Stimulated activated CD8-positive, alpha-beta memory T cell treated with anti-CD3 and anti-CD28 coated beads, Interleukin-4, amount 100 ng/mL, for 24 hours (primary cell): ENCODE measurements at places on chromosomes 12 and 14.

GRCh38 chr12:95114766-95115405, 41.5 kb upstream of the NR2C1 start:
- DNase-seq: no peak

- no peak for DNase-seq
Measured at GRCh38 chr14:72169521-72169920, 237.3 kb downstream of the RGS6 start.

DNA sequence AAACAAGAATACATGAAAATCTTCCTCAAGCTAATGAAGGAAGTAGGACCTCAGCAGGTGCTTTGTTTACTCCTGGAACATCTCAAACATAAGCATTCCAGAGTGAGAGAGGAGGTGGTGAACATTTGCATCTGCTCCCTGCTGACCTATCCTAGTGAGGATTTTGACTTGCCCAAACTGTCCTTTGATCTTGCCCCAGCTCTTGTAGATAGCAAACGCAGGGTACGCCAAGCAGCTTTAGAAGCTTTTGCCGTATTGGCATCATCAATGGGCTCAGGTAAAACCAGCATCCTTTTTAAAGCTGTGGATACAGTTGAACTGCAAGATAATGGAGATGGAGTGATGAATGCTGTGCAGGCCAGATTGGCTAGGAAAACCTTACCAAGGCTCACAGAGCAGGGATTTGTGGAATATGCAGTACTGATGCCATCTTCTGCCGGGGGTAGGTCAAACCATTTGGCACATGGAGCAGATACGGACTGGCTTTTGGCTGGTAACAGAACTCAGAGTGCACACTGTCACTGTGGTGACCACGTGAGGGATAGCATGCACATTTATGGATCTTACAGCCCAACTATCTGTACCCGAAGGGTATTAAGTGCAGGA, 1.9 kb downstream of the TOGARAM1 start:
- no peak for DNase-seq

- DNase-seq: no peak
Measured at GRCh38 chr12:82519510-82519909, 161.2 kb downstream of the METTL25 start.

DNA sequence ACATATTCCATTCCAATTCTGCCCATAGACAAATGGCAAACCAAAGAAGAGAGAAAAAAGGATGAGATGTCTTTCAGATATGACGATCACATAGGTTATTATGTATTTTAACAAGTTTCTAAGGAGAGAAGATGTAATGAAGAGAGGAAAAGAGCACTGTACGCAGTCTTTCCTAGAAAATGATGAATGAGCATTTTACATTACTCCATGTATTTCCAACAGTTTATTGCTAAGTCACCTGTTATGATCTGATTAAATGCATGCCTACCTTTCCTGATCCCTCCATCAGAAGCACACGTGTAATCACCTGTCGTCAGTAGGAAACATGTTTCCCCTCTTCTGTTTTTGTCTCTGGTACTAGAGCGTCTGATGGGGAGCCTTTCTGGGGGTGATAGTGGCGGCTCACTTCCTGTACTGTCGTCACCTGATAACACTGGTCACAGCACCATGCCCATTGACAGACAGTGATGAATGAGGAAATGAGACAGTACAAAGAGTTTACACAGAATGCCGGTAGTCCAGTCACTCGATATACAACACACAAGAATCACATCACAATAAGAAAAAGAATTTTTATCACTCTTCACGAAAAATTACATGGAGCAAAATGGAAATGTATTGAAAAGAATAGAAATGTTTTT, 161.6 kb downstream of the KCNC2 start:
- no peak for DNase-seq

GRCh38 chr14:24213866-24214662, 776 bp upstream of the CHMP4A start:
- no peak for DNase-seq

DNA sequence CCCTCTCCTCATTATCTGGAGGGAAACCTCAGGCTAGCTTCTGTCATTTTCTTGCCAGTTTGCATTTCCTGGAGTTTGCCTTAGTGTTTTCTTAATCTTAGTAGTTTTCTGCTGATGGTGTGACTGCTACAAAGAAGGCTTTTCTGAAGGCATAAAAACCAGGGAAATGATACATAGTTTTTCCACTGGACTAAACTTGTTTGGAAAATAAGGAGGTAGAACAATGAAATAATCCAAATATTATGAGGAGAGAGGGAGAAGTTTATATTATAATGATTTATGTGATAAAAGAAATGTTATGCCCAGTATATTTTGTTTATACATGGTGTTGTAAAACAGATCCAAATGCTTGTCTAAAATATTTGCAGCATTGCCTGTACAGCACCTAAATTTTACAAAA, 22.2 kb downstream of the DAAM1 start:
- DNase-seq: no peak

DNA sequence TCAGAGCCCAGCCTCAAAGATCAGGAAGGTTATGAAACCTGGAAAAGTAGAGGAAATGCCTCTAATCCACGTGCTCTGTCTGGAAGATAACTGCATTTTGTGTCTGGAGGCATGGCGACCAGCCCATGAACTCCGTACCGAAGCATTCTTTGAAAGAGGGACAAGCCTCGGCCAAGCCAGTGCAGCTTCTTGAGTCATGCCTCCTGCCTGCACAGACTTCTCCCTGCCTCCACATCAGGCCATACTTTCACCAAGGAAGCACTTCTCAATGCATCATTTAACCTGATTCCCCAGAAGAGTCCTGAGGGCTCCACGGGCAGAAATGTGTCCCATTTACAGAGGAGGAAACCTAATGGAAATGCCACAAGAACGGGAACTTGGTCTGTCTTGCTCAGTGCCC, 3.4 kb downstream of the ACTN1 start:
- DNase-seq: no peak

DNA sequence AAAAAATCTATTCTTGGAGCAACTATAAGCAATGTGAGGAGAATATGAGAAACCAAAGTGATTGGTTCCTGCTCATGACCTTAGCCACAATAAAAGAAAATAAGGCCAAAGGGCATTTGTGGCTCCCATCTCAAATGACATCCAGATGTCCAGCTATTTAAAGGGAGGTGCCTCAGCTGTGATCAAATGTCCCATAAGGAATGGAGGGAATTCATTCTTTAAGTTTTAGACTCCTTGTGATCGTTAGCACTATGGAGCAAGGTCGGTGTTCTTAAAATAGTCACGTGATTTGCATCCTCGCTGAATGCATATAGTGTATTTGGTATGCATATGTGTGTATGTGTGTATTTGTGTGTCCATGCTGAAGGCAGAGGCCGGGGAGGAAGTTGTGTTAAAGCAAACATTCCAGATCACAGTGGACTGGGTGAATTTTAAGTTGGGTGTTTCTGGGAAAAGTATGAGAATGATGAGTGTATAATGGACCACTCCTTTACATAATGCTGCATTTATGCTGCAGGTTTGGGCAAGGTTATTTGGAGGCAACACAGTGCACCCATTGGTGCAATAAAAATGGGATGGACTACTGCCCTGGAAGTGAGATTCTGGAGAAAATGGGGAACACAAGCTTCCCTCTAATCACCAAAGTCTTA, 5.6 kb upstream of the E2F7 start:
- DNase-seq: no peak

- no peak for DNase-seq
Measured at GRCh38 chr14:61268812-61269211, 12.3 kb downstream of the TMEM30B start.

DNA sequence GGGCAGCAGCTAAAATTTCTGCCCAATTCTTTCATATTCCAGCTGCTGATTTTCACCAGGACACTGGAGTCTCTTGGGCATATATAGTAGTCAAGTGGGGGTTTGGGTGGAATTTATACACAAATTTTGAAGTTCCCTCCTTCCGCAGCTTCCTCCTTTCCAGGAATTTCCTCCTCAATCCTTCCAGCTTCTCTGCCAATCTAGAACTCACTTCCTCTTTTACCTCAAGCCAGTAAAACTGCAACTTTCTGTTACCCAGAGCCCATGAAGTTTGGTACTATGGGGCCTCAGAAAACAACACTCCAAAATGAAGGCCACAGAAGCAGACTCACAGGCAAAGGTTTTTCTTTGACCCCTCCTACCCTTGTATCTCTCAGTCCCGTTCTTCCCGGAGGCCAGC, 51.7 kb upstream of the G2E3 start:
- no peak for DNase-seq

DNA sequence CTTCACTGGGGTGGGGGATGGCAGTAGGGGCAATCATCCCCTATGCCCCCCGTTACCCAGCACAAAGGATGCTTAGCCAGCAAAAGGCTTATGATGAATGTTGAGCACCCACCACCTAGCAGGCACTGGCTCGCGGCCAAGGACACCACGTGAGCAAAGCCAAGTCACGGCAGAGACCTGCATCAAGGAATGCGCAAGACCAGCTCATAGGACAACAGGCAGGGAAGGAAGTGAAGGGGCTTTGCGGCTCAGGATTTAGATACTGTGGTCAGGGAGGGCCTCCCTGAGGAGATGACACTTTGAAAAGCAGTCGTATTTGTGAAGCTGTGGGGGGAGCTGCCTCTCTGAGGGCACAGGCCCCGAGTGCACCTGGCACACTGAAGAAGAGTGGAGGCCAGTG, 32.8 kb downstream of the SH2B3 start:
- DNase-seq: peak; percentile 63

GRCh38 chr12:77998236-77998786, 167.6 kb downstream of the NAV3 start:
- DNase-seq: no peak

DNA sequence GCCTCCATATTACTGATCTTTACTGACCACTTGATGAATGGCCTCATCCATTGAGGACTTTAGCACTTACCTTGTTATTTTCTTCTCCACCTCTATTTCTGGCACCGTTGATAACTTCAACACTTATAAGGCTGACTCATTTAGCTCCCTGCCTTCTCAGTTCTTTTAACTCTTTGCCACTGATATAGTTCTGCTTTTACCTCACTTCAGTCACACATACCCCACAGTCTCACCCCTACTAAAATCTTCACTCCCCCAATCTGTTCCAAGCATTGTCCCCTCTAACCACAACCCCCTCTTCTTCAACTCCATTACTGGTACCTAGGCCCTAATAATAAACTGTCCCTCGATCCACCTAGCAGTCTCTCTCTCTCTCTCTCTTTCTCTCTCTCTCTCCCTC, 141.0 kb downstream of the PAH start:
- DNase-seq: no peak

DNA sequence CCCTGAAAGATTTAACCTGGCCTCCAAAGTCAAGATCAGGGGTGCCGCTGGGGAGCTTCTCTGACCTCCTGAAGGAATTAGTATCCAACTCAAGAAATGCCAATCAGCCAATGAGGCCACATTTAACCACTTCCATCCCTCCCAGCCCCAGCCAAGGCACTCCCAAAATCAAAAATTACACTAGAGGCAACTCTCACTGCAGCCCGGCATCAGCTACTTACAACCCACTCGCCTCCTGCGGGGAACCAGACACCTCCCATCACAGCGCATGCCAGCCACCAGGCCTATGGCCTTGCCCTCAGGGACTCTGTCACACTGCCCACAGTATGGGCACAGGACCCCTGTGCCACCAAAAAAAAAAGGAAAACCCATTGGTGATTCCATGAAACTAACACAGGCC, 62.3 kb upstream of the DDX11 start:
- no peak for DNase-seq

DNA sequence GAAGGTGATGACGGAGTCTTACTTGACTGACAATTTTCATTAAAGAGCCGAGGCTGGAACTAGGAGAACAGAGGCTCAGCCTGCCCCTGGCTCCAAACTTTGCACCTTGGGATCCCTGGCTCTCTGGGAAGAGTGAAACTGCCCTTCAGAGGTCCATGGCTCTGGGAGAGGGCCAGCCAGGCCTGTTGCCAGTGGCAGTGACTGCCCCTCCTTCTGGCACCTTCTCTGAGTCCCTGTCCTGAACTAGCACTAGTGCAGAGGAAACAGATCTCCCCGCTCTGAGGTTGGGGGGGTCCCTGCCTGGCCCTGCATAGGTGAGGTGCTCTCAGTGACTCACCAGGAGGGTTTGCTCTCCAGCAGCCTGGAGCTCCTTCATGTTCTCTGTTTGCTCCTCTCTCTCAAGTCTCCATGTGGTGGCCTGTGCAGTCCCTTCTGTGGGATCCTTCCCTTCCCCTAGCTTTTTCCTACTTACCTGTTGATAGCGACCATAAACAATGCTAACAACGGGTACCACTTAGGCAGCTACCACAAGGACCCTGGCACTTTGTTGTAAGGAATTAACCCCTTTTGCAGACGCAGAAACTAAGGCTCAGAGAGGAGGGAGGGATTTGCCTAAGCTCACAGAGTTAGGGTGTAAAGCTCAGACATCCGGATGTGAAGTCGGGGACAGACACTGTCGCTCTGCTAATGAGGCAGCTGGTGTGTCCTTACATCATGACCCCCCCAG, 22.4 kb downstream of the FAM222A start:
- no peak for DNase-seq

DNA sequence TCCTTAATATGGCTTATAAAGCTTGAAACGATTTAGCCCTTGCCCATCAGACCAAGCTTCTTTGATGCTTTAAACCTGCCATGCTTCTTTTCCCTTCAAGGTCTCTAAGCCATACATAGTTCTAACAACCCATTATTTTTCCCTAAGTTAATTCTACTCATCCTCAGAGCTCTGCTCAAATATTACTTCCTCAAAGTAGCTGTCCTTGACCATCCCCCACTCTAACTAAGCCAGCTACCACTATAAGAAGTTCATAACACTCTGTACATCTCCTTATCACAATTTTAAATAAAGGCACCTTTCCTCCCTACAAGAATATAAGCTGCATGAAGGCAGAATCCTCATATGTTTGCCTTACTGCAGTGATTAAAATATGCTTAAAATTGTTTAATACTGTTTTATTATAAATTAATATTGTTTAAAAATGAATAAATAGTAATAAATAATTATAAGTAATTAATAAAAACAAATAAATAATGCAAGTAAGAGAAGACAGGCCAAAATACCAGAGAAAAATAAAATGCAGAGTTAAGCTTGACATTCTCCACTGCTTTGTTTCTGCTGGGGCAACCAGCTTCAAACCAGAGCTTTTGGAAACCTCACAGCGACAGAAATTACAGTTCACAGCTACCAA, 76.8 kb downstream of the NUMB start:
- no peak for DNase-seq

DNA sequence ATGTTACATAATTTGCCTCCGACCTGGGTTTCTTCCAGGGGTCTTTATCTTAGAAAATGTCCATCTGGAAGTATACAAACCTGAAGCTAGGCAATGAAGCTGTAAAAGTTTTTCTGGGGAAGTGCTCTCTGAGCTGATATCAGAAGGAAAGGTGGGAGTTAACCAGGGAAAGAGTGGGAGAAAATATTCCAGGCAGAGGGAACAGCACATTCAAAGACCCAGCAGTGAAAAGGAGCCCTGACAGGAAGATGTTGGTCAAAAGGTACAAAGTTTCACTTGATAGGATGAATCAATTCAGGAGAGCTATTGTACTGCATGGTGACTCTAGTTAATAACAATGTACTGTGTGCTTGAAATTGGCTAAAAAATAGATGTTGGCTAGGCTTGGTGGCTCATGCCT, 17.8 kb upstream of the CIT start:
- DNase-seq: no peak

GRCh38 chr12:12890543-12891079, 751 bp upstream of the GPRC5A start:
- DNase-seq: no peak
